Inflammatory macrophage treated with lipopolysaccharide for 1 hour (primary cell): ENCODE measurements at places on chromosomes 5 and 9.
A peak's percentile ranks its signal among the peaks of the same experiment; 100 is the strongest.

- no peak for DNase-seq
Observed at GRCh38 chr5:127353796-127354195, 63.2 kb downstream of the MEGF10 start.

- DNase-seq, result no peak
Observed at GRCh38 chr5:113293068-113293974, 141.5 kb downstream of the TSSK1B start.

- DNase-seq, result no peak
Observed at GRCh38 chr9:79408617-79409016, 163.1 kb upstream of the TLE4 start.

DNA sequence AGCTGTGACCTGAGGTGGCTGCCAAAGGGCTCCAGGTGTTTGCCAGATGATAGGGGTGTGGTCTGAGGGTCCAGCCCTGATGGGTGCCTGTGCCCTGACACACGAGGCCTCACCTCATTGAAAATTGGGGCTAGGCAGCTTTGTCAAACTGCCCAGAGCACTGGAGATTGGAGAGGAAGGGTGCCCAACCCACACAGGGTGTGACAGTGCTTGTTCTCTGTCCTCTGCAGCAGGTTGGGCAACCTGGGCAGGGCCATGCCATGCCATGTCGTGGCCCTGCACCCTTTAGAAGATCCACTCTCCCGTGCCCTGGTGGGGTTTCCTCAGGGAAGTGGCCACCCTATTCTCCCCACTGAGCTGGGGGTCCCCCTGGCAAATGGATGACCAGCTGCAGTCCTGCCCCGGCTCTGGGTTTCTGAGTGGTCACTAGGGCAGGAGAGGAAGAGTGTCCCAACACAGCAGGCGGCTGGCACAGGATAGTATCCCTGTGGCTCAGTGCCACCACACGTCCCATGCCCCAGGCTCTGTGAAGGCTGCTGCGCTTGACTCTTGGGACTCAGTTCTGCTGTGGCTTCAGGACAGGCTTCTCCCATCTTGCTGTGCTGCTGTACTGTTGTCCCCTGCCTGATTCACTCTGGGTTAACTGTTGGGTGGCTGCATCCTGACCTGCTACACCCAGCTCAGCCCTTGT lies 100.8 kb upstream of the PITX1 start:
- no peak for DNase-seq

GRCh38 chr5:5139777-5140478 lies at the start of gene ADAMTS16:
ADAMTS16 (plus strand) TSS chr5:5140330; CDS start chr5:5140468, 138 bp downstream.
- no peak for DNase-seq

- no peak for DNase-seq
Observed at GRCh38 chr5:2039180-2039531, 156.4 kb upstream of the IRX4 start.

GRCh38 chr9:84374013-84374412 lies 33.5 kb upstream of the SLC28A3 start:
- peak; percentile 72 for DNase-seq
